SJSA1 (cell line): ENCODE measurements at places on chromosomes 6 and 20. TPM values are rescaled to one million over a fixed set of nuclear protein-coding genes. Genes with fewer than 3 reads are reported as not detected.

DNA sequence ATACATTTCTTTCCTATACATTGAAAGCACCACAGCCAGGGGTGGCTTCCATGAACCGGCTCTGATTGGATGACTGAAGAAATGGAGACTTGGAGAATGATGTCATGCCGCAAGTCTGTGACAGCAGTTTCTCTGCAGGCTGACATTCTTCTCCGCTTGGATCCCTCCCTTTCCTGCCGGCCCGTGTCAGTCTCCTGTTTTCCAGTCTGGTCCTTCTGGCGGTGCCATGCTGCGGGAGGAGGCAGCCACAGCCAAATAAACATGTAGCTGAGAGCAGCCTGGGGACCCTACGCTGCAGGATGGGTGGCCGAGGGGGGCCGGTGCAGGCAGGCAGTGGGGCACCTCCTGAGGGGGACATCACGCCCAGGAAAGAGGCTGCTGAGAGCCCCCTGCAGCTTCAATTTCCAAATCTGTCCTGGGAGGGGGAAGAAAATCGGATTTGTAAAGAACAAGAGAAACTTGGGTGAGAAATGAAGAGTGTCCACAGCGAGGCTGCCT, 178.0 kb downstream of the TAF4 start:
- DNase-seq: no peak

DNA sequence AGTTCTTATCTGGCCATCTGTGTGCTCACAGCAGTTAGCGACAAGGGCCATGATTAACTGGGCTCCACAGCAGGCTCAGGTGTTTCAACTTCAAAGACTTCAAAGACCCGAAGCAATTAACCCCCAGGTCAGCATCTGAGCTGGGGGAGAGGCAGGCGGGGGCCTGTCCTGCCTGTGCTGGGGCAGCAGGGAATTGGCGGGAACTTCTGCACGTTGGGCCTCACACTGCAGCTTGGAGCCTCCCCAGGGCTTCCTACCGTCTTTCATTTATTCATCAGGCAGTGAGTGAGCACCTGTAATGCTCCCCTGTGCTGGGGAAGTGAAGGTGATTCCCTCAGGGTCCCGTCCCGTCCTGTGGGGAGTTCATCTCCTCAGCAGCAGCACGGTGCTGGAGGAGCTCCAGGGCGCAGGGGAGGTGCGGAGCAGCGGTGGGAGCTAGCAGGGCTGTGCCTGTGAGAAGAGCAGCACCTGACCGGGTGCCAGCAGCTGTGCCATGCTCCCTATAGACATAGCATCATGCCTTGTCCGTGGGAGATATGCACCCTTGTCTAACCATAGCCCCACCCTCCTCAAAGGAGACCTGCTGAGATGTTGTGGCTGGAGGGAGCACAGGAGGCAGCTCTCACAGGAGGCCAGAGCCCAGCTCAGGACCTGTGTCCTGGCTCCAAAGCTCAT, 51.8 kb upstream of the FRMD1 start:
- peak; percentile 37 for DNase-seq

- DNase-seq: no peak
These were observed 6.1 kb upstream of the LEMD2 start for GRCh38 chr6:33794910-33795623.

- no peak for DNase-seq
These were observed 51.6 kb upstream of the DACT2 start for GRCh38 chr6:168371185-168371584.

The TGM3 gene
- 4.2 and 5.3 TPM in 2 replicates for total RNA-seq

DNA sequence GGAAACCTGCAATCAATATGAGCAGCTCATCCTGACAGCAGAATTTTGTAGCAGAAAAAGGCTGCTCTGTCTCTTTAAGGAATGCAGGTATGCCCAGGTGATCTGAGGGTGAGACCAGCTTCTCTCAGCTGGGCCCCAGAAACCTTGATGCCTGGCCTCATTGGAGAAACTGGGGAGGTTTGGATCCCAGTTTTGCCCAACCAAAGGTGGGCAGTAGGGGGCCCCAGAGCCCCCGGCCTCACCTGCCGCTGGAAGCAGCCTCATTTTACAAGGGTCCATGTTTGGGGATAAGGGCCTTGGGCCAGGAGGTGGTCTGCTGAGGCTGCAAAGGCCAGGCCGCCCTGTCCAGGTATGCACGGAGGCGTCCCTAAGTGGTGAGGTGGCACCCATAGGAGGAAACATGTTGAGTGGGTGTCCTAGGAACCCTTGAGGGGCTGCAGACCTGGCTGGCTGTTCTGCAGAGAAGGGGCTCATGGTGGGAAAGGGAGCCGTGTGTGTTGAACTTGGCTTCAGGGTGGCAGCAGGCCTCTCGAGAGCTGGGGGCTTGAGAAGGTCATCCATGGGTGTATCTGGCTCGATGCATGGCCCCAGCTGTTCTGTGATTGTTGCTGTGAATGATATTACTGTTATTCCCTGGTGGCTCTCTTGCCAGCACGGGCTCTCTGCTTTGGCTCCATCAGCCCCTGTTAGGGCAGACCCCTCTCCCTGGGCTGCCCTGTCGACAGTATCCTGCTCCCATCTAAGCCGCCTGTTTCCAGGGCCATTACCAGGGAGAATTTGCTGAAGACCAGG, 208.4 kb downstream of the CDH4 start:
- no peak for DNase-seq

DNA sequence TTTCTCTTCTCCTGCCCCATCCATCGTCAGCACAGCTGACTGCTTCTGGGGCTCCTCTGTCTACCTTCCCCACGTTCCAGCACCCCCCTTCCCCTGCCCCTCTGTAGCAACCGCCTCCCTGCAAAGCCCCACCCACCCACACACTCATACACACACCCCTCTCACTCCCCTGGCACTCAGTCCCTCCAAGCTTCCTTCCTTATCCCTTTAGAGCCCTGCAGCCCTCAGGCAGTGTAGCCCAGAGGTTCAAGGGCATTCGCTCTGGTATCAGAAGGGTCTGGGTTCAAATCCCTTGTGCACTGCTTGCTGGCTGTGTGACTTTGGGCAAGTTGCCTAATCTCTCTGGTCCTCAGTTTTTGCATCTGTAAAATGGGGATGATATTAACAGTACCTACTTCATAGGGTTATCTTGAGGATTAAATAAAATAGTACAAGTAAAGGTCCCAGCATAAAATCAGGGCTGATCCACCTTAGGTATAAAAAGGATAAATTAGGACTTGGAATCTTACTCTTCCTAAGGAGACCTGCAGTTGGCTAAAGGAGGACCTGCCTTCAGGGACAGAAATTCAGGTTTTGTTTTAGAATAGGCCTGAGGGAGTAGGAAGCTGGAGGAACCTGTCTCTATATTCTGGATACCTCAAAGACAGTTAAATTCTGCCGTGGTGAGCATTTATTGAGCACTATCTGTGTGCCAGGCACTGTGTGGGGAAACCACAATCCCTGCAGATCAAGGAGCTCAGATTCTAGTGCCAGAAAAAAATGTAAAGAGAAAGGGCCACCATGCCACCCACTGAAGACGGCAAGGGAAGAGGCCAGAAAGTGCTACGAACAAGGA, 94.1 kb downstream of the SNX5 start:
- DNase-seq: no peak

The CAPN11 gene
- total RNA-seq: not detected in 2 replicates

- DNase-seq: no peak
These were observed 1.1 kb upstream of the MBOAT1 start for GRCh38 chr6:20213271-20213798.

- DNase-seq: no peak
These were observed 31.6 kb downstream of the TUBB2B start for GRCh38 chr6:3195695-3196497.

GRCh38 chr6:71387179-71387578, 98.6 kb downstream of the OGFRL1 start:
- DNase-seq: no peak

DNA sequence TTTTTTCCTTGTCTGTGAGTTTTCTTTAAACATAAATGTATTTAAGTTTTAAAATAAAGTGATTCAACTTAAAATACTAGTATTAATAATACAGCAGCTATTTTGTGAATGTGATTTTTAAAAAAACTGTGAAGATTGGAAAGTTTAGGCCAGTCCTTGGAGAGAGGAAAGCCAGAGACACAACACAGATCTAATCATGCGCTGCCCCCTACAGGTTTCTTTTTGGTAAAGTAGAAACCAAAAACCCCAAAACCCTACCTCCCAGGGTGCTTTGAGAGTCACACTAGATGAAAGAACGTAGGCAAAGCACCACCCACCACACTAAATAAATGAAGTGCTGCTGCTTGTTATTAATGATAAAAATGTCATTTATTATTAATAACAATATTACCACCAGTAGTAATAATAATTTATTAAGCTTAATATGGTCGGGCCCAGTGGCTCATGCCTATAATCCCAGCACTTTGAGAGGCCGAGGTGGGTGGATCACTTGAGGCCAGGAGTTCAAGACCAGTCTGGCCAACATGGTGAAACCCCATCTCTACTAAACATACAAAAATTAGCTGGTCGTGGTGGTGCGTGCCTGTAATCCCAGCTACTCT, 33.7 kb downstream of the SLC9A8 start:
- DNase-seq: no peak

- peak; percentile 20 for DNase-seq
These were observed 31.6 kb upstream of the SLC32A1 start for GRCh38 chr20:38692436-38693411.

- no peak for DNase-seq
These were observed 15.7 kb downstream of the GMDS start for GRCh38 chr6:2229742-2230141.

The OR2H2 gene
- not detected in 2 replicates for total RNA-seq

The RFX6 gene
- not detected in 2 replicates for total RNA-seq

The ARID1B gene
- 12.0 and 13.9 TPM in 2 replicates for total RNA-seq

DNA sequence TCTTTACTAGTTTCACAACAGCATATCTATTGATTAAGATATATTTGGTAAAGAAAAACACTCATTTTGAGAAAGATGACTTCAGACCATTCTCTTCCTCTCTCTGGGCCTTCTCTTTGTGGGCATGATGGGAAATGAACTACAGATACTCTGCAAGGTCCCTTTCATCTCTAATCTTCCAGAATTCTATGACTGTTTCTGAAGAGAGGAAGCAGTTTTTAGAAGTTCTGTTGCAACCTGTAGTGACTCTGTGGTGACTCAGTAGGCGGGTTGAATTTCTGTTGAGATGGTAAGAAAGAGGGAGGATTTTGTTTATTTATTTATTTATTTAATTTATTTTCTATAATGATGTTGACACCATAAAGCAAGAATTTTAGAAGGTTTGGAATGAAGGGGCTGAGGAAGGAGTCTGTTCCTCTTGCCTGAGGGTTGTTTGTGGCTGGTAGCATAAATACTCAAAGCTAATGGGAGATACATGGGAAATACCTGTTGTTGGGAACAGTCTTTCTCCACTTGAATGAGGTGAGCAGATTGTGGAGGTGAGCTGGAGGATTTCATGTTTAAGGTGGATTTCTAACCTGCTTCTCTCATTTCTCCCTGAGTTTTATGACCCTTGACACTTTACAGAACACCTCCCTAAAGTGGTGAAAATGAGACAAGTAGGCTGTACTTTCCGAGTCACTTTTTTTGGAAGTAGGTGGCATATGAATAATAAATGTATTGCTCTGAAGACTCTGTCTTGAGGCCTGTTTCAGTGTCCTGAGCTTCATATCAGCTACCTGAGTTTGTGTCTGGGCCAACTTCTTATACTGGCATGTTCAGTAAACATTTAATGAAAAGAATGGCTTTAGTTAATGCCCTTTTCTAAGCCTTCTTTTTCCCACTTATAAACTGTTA, 15.0 kb downstream of the ACSS2 start:
- DNase-seq: no peak

DNA sequence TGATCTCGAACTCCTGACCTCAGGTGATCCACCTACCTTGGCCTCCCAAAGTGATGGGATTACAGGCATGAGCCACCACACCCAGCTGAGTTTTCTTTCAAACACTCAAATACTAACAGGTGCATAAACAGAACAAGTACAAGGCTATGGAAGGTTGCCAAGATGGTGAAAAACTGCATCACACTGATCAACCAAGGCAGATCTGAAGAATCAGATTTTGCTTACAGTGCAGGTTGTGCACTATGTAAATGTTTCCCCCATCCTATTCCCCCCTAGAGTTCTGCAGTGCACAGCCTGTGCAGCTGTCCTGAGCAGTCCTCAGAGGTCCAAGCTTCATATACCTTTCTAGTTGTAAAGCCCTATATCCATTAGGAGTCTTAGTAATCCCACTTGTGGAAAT, 73.0 kb downstream of the GFRA4 start:
- DNase-seq: no peak

- DNase-seq: peak; percentile 2
These were observed 105.1 kb upstream of the HCRTR2 start for GRCh38 chr6:55069132-55069781.

The RCAN2 gene
- 19.6 and 20.8 TPM in 2 replicates for total RNA-seq

- no peak for DNase-seq
These were observed 6.4 kb downstream of the TPMT start for GRCh38 chr6:18148304-18149025.

DNA sequence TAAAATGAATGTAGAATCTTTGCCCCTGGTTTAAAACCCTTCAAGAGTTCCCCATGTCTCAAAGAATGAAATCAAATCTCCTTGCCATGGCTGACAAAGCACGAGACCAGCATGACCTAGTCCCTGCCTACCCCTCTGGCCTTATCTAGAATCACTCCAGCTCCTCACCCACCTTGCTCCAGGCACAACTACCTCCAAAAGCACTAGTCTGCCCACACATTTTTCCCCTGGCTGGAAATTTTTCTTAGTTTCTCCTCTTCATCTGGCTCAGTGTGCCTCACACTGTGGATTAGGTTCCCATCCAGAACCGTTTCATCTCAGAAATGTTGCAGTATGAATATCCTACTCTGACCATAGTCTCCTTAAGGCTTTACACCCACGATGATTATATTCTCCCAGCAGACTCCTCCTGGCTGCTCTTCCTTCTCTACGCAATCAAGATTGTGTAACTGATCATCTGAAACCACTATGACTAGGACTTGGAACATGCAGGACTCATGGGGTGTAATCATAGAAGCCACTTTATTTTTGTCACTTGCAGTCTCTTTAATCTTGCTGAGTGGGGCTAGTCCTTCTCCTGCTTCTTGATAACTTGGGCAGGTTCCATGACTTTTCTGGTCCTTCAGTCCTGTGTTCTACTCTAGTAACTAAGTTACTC, 7.8 kb upstream of the MRS2 start:
- DNase-seq: no peak
